Naive thymus-derived CD8-positive, alpha-beta T cell (primary cell): ENCODE measurements at places on chromosomes 5 and 9. TPM values are rescaled to one million over a fixed set of nuclear protein-coding genes. Genes with fewer than 3 reads are reported as not detected.

DNA sequence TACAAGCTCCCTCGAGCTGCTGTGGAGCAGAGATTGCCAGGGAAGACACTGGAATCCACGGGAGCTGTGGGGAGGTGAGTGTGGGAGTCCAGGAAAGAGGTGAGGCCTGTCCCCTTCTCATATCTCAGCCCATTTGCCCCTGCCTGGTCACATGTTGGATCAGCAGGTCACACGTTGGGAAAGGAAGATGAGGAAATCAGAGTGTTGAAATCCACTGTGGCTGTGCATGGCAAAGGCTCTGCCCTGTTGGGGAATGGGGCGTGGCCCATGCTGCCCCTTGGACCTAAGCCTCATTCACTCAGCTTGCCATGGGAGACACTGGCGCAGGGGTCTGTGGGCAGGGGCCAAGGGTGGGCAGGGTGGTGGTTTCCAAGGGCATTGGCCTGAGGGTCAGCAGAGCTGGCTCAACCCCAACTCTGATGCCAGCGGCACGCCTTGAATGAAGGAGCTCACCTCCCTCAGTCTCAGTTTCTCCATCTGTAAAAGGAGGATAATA is 85.4 kb upstream of the CPEB4 start:
- no peak for DNase-seq

SLC34A1 gene
- total RNA-seq = 0.25 TPM

CCL21 gene
- total RNA-seq = not detected

DNA sequence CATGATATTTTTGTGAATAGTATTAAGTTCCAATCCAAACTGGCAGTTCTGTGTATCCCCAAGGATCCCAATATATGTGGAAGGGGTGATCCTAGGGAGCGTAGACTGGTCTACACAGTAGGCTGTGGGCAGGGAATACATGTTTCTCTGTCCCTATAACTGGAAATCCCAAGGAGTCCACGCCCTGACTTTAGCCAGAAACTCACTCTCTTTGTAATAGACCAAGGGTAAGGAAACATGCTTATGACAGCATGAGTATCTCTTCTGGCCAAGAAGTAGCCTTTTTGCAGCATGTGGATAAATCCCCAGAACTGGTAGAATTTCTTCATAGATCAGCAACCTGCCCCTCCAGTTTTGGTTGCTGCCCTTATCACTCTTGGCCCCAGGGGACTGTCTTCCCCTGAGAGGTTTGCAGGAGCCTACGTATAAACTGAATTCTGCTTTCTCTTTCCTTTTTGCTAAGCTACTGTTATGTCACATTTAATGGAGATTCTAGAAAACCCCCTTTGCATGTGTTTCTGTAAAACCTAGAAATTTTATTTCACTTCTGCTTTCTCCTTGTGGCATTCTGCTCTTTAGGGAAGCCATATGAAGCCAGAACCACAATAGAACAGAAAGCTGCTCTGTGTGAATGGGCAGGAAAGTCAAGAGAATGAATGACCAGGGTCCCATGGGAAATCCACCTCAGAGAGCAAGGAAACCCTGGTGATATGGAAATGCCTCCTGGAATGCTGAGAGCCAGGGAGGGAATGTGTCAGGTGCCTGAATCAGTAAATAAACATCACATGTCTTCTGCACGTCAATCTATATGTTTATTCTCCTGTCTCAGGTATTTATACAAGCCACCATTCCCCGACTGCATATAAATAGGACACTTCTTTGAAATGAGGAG is 3.5 kb downstream of the IFNA2 start:
- DNase-seq = no peak

GRCh38 chr5:111461255-111461671 is 51.1 kb downstream of the STARD4 start:
- DNase-seq = no peak

DNA sequence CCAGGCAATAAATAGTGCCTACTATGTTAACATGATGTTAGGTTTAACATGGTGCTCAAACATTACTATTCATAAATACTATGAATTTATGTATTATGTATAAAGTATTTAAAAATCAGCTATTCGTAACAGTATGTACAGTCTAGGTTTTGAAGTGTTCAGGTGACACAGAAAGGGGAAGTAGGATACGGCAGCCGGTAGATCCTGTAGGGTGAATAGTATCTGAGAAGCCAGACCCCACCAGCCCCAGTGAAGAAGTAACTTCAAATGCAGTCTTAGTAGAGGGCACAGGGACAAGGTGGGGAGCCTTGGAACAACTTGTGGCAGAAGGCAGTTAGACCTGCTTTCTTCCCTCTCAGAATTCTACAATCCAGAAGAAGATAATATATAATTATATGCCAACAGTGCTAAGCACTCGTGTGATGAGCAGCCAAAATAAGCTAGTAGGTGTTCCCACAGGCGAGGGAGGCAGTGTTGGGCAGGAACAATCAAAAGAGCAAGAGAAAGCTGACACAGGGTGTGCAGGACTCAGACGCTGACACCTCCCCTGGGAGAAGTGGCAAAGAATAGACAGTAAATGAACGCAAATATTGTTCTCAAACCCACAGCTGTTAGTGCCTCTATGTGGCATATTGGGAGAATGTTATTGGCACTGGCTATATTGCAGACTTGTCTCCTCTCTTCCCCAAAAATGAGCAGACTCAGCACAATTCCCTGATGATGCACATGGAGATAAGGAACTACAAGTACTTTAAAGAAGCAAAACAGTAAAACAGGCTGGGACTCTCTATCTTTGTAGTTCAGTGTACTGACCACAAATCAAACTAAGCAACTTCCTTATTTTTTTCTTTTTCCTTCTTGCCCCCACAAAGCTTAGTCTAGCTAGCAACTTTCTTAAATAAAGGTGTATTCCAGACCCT is 4.6 kb downstream of the ZNF367 start:
- DNase-seq = no peak

ECM2 gene
- total RNA-seq = not detected

DNA sequence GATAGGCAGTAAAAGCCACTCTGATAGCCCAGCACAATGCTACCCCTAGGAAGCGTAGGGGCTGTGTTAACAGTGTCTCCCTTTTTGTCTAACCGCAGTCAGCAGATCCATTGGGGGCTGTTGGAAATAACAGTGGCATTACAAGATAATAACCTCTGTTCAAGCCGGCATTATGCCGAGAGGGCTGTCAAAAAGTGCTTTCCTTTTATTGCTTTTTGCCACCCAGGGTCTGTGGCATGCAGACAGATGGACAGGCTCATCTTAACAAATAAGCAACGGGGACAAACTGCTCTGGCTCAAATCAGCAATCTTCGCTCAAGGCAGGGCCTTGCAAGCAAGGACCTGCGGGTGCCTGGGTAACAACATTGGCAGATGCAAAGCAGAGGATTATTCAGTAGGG is 123.3 kb downstream of the TLR4 start:
- DNase-seq = no peak

GRCh38 chr9:128712451-128713410 is 10.4 kb downstream of the PKN3 start:
- DNase-seq = no peak

DNA sequence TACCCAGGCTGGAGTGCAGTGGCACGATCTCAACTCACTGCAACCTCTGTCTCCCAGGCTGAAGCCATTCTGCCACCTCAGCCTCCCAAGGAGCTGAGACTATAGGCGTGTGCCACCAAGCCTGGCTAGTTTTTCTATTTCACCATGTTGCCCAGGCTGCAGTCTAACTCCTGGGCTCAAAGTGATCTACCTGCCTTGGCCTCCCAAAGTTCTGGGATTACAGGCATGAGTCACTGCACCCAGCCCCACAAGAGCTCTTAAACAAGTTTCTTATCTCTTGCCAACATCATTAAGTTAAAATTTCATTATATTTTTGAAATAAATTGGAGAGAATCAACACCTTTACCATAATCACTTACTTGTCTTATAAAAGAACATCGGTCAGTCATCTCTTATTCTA is 280.3 kb downstream of the ARHGEF28 start:
- DNase-seq = no peak

- no peak for DNase-seq
Measured at GRCh38 chr5:35884773-35885172, 28.1 kb downstream of the IL7R start.

GRCh38 chr5:161598686-161599085 is 52.2 kb upstream of the GABRB2 start:
- no peak for DNase-seq
